NCI-H1417 (cell line): ENCODE measurements at places on chromosomes 1 and 21.

DNA sequence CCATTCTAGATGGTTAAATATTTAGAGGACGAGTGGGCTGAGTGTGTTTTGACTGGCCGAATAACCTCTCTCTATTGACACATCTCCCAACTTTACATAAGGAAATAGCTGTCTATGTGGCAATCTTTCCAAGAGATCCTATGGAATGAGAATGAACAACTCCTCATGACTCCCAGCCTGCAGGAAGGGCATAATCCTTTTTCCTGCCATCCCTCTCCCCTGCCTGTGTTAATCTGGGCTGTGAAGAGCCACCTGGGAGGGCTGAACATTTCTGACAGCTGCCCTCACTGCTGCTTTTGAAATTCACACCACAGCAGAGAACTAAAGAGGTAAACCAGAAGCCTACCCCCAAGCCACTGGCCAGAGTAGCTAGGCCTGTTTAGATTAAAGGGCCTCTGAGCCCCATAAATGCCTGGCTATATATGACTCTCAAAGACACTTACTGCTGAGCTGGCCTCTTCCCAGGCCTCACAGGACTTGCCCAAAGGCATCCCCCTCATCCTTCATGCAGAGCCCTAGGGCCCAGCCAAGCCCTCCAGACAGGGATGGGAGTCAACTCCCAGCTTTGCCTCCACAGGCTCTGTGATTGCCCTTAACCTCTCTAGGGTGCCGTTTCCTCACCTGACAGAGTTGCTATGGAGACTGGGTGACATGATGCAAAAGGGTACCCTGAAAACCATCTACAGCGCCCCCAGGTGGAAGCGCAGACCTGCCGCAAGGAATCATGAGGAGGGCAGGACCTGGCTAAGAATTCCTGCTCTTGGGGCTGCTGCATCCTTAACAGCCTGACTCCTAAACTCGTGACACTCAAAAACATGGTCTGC, 42.0 kb upstream of the LDLRAP1 start:
- DNase-seq = no peak

GRCh38 chr1:40064797-40065499, 24.4 kb downstream of the CAP1 start:
- no peak for DNase-seq

DNA sequence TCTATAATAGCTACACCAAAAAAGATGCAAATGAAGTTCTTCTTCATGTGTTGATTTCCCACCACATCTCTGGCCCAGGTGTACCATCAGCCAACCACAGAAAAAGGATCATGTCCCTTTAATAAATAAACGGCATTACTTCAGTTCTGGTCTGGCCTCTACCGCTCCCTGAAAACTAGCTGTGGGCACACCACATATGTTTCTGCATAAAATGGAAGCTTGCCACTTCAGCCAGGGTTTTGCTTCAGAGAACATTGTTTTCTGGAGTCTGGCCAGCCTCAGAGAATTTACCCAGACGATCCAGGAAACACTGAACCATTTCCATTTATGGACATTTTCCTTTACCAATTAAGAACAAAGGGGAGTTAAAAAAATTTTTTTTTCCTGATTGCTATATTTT, 5.8 kb upstream of the LAMC2 start:
- DNase-seq = no peak

GRCh38 chr21:38929142-38929541, 123.4 kb downstream of the ETS2 start:
- DNase-seq = no peak

DNA sequence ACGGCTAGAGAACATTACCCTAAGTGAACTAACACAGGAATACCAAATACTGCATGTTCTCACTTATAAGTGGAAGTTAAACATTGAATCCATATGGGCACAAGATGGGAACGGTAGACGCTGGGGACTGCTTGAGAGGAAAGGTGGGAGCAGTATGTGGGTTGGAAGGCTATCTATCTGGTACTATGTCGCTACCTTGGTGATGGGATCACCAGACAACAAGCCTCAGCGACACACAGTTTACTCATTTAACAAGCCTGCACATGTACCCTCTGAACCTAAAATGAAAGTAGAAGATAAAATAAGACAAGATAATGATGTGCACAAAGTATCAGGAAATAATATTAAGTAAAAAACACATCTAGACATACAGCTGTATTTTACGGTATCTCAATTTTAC, 819 bp downstream of the PYHIN1 start:
- no peak for DNase-seq

DNA sequence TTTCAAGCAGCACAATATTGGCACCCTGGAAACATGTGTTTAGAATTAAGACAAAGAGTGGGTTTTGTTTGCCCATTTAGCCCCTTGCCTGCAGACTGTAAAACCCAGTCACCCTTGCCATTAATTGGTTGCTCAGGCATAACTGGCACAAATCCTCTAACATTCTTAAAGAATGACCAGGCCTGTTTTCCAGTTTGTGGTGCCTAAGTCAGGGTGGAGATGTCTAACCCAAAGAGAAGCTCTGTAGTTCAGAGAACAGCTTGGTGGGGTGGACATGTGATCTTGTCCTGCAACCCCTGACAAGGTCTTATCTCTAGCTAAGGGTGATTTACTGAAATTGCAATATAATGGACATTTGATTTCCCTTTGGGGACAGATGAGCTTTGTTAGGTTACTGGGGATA, 8.8 kb upstream of the ANGPTL7 start:
- DNase-seq = no peak

GRCh38 chr21:14870853-14871149, 194.0 kb downstream of the NRIP1 start:
- DNase-seq = no peak

- no peak for DNase-seq
These were observed 60.5 kb downstream of the KLHDC7A start for GRCh38 chr1:18541046-18541795.

- no peak for DNase-seq
These were observed 307.1 kb upstream of the RRP15 start for GRCh38 chr1:217977943-217978342.

DNA sequence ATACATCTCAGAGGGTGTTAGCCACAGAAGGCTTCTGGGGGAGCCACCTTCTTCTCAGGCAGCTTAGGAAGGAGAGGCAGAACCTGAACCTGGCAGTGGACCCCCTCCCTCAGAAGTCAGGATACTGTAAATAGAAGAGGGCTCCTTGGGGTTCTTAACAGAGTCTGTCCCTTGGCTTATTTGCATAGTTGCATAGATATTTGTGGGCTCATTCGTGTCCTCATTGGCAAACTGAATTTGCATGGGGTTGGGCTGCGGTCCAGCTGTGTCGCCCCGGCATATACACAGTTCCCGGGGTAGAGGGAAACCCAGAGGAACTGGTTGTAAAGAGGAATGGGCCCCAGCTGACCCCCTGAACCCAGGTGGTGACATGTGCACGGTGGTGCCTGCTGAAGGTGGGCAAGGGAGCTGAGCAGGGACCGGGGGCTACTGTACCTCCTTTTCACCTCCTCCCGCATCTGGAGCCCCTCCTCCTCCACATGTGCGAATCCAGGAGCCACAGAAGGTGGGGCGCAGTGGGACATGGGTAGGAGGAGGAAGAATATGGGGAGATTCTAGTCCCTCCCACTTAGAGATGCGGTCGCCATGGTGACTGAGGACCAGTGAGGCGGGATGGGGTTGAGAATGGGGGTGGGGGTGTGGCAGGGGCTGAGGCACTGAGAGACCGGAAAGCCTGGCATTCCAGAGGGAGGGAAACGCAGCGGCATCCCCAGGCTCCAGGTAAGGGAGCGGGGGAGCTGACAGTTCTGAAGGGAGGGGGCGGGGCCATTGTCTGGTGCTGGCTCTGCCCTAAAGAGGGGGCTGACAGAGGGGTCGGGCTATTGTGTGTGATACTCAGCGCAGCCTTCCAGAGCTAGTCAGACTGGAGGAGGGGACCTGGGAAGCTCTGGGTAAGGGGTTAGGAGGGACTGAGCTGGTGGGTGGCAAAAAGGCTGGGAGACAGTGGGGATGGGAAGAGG, 3.7 kb upstream of the SEMA4A start:
- DNase-seq = no peak

- DNase-seq = no peak
These were observed 36.4 kb downstream of the ITGB3BP start for GRCh38 chr1:63486629-63487028.

- no peak for DNase-seq
These were observed 19.1 kb downstream of the SIM2 start for GRCh38 chr21:36717976-36718375.

DNA sequence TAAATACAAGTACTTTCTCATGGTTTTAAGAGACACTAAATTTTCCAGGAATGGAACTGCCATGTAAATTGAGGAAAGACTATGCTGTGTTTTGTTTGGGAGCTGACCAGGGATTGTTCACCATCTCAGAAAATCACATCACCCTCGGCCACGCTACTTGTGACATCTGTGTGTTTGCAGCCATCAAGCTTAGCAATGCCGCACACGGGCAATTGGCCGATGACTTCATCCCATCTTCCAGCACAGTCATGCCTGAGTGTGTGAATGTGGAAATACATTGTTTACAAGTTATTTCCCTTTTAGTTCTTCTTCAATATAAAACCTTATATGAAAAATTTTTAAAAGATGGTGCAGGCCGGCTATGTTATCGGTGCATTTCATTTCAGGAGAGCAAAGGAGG, 121.6 kb downstream of the GLIS1 start:
- no peak for DNase-seq

DNA sequence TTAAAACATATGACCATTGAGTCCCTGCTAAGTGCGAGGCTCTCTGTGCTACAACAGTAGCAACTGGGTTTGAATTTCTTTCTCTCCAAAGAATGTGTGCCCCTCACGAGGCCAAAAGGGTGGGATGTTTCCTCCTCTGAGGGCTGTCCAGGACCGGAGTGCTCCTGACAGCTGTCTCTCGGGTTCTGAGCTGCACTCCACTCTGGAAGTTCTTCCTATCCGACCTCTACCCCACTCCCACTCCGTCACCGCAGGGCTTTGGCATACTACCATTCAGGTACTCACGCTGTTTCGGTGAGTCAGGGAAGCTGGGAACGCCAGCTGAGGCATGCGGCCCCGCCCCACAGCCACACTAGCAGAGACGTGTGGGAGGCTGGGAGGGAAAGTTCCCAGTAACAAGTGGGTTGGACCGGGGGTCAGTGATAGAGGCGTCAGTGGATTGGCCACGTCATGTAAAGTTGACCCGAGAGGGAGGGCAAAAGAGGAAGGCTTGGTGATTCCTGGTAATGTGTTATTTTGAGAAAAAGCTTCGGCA, 705 bp upstream of the SLC50A1 start:
- DNase-seq = no peak

- DNase-seq = peak; percentile 51
These were observed 39.7 kb upstream of the CHODL start for GRCh38 chr21:18204931-18205330.

- DNase-seq = no peak
These were observed 19.2 kb upstream of the KCNE2 start for GRCh38 chr21:34344584-34344983.

DNA sequence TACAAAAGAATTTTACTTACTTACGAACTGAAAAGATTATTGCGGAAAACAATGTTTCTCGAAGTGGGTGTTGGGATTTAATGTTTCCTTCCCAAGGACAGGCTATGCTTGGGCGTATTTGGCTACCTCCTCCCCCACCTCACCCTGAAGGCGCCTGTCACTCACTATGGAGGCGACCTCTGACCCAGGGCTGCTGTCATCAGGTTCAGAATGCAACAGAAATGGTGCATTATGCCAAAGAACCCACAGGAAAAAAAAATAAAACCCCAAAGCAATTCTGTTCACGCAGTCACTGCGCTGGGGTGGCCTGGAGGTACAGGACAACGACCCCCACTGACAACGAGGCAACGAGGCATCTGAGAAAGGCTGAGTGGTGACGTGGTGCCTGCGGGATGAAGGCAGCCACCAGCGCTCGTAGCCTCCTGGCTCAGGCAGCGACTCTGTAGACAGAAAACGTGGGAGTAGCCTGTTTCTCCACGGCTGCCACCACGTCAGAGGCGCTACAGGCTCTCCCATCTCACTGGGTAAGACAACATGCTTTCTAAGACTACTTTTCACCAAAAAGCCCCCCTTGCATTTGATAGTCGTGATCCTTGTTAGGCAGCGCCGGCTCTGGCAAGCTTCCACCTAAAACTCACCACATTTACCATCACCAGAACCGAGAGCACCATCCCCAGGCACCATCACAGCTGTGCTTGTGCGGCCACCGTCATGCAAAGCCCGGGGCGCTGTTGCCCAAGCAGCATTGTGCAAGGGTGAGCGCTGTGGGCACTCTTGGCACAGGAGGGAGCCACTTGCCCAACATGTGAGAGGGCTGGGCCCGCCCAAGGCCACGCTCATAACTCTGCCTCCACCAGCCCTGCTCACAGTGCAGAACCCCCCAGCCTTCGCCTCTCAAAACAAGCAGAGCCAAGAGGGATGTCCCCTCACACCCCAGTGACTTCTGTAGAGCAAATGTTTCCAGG, 14.3 kb downstream of the NADK start:
- peak; percentile 8 for DNase-seq
